ENCODE measurements at places on chromosomes 5 and 9. TPM values are rescaled to one million over a fixed set of nuclear protein-coding genes. Genes with fewer than 3 reads are reported as not detected.

The GGTA1 gene
- total RNA-seq: not detected

The ANKRA2 gene
- total RNA-seq: 21.0 TPM

The PCDHGC5 gene
- not detected for total RNA-seq

The SPAAR gene
- not detected for total RNA-seq

The GLDC gene
- 0.41 TPM for total RNA-seq

The ENC1 gene
- total RNA-seq: 1.2 TPM

The PPP3R2 gene
- total RNA-seq: not detected

The TLE1 gene
- total RNA-seq: 0.88 TPM

The SELENOP gene
- not detected for total RNA-seq

The CTNND2 gene
- not detected for total RNA-seq

The SYK gene
- 0.35 TPM for total RNA-seq

The RACK1 gene
- 2,672 TPM for total RNA-seq

The CRHBP gene
- not detected for total RNA-seq

The NR6A1 gene
- total RNA-seq: 0.50 TPM

The TMEM215 gene
- total RNA-seq: not detected

The MLLT3 gene
- 114 TPM for total RNA-seq

The KCNV2 gene
- total RNA-seq: not detected

The CATSPER3 gene
- 1.1 TPM for total RNA-seq

The BSPRY gene
- 2.6 TPM for total RNA-seq

The SH3GL2 gene
- total RNA-seq: not detected

The FKBP15 gene
- 34.7 TPM for total RNA-seq

The SNCAIP gene
- not detected for total RNA-seq

The LRRC70 gene
- 0.88 TPM for total RNA-seq

The SHOC1 gene
- not detected for total RNA-seq

The UBE2R2 gene
- total RNA-seq: 34.6 TPM

The ACTBL2 gene
- not detected for total RNA-seq

The SLCO6A1 gene
- not detected for total RNA-seq

The ATP10B gene
- total RNA-seq: not detected

The PCDHGB1 gene
- not detected for total RNA-seq

The POLR3G gene
- 1.7 TPM for total RNA-seq

The FBN2 gene
- not detected for total RNA-seq

The NTRK2 gene
- total RNA-seq: 0.23 TPM

The ENTPD2 gene
- total RNA-seq: 0.36 TPM

The SLC6A19 gene
- total RNA-seq: not detected

The ADAMTS16 gene
- not detected for total RNA-seq

The C9 gene
- not detected for total RNA-seq

The ADAMTSL1 gene
- total RNA-seq: not detected

The NEUROG1 gene
- total RNA-seq: not detected

The PCAT7 gene
- not detected for total RNA-seq

The PCDHA12 gene
- total RNA-seq: not detected

The UIMC1 gene
- 56.0 TPM for total RNA-seq

The CDKN2A gene
- total RNA-seq: 35.1 TPM

The HAVCR1 gene
- total RNA-seq: 4.7 TPM

The SERINC5 gene
- total RNA-seq: 99.3 TPM

The HDHD3 gene
- total RNA-seq: 15.5 TPM

The FBP1 gene
- total RNA-seq: 1.3 TPM

The LCN2 gene
- total RNA-seq: not detected

The QRFP gene
- total RNA-seq: not detected

The C5orf52 gene
- not detected for total RNA-seq

All from activated naive CD4-positive, alpha-beta T cell treated with anti-CD3 and anti-CD28 coated beads, Interleukin-2, amount 10 ng/mL, durations not matched to agents 5 hours and 36 hours (primary cell).